CD4-positive, alpha-beta memory T cell (primary cell): ENCODE measurements at places on chromosomes 6 and 20.

DNA sequence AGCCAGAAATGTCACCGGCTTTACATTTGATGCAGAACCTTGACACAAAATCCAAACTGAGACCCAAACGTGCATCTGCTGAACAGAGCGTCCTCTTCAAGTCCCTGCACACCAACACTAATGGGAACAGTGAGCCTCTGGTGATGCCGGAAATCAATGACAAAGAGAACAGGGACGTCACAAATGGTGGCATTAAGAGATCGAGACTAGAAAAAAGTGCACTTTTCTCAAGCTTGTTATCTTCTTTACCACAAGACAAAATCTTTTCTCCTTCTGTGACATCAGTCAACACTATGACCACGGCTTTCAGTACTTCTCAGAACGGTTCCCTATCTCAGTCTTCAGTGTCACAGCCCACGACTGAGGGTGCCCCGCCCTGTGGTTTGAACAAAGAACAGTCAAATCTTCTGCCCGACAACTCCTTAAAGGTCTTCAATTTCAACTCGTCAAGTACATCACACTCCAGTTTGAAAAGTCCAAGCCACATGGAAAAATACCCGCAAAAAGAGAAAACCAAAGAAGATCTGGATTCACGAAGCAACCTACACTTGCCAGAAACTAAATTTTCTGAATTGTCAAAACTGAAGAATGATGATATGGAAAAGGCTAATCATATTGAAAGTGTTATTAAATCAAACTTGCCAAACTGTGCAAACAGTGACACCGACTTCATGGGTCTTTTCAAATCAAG is 108.4 kb downstream of the RTN4IP1 start:
- peak; percentile 92 for DNase-seq

DNA sequence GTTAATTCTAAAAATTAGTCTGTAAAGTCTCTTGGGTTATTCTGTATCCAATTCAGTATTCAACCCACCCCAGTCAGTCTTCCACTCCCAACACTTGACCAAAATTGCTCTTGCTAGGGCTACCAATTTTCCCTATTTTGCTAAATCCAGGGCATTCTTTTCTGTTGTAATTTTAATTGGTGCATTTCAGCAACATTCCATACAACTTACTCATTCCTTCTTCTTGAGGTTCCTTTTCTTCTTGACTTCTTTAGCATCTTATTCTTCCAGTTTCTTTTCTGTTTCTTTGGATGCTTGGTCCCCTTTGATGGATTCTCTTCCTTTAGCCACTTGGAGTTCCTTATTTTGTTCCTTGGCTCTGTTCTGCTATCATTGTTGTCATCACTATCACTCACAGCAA is 11.2 kb upstream of the GRM1 start:
- no peak for DNase-seq

- DNase-seq: no peak
Measured at GRCh38 chr6:7426447-7427169, 37.0 kb downstream of the RIOK1 start.

DNA sequence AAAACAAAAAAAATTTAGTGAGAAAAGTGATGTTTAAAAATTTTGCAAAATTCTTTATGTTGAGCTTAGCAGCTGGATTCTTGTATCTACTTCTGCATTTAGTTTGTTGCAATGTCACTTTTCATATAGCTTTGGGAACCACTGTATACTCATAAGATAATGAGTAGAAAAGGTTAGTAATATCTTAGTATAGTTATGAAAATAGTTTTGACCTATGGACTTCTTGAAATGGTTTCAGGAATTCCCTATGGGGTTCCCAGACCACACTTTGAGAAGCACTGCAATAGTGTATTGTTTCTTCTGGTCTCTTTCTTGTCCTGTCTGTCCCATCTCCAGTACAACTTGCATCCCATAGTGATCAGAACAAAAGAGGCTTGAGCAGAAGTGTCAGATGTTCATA is 29.4 kb downstream of the PPP1R16B start:
- DNase-seq: no peak

DNA sequence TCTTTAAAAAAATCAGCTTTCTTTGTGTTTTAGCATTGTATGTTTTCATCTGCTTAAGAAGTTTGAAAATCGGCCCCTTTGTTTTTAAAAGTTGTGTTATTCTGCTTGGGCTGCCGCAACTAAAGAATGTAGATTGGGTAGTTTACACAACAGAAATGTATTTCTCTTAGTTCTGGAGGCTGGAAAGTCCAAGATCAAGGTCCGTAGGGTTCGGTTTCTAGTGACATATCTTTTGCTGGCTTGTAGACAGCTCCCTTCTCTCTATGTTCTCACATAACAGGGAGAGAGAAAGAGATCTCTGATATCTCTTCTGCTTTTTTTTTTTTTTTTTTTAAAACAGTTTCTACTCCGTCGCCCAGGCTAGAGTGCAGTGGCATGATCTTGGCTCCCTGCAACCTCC is 138.6 kb downstream of the TBC1D7 start:
- DNase-seq: no peak
